ENCODE measurements at places on chromosomes 3 and 15. TPM values are rescaled to one million over a fixed set of nuclear protein-coding genes. Genes with fewer than 3 reads are reported as not detected.

- no peak for DNase-seq
These were observed 4.4 kb upstream of the CA12 start for GRCh38 chr15:63385911-63386531.

DNA sequence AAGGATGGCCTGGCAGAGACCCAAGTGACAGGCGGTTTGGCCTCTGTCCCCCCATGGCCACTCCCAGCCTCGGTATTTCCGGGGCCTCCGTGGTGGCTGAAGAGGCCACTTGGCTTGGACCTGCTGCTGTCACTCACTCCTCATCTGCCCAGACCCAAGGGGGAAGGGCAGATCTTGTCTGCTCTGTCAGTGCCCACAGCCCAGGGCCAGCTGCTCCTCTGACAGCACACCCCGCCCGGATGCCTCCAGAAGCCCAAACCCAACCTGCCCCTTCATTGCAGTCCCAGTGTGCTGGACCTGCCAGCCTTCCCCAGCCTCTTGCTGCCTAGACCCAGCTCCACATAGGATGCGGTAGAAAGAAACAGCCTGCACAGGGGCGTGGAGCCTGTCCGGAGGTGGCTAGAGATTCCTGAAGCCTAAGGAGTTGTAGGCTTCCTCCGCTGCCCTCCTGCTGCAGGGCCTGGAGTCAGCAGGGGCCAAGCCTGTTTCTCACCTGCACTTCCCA, 52.0 kb downstream of the MAGEF1 start:
- peak; percentile 66 for DNase-seq

GRCh38 chr15:79883579-79884203, 13.1 kb downstream of the MTHFS start:
- DNase-seq: no peak

- DNase-seq: no peak
These were observed 14.3 kb upstream of the ZBTB47 start for GRCh38 chr3:42639192-42639591.

- peak; percentile 81 for DNase-seq
These were observed 63.1 kb downstream of the TBL1XR1 start for GRCh38 chr3:177133860-177134815.

DNA sequence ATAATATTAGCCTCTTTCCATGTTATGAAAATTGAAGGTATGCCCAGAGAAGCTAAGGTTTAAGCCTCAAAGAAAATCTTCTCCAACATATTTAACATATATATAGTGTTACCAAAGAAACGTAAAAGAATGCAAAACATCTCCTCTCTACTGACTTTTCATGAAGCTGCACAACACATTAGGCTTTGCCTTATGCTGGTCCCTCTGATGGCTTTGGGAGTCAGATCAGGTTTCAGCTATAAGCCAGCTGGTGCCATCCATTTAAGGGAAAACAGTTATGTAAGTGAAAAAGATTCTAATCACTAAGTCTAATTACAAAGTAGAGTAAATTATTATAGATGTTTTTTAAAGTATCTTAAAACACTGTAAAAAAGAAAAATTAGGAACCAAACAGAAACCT, 410.5 kb downstream of the LSAMP start:
- DNase-seq: no peak

- no peak for DNase-seq
These were observed 289.1 kb downstream of the GAP43 start for GRCh38 chr3:115912372-115912771.

DNA sequence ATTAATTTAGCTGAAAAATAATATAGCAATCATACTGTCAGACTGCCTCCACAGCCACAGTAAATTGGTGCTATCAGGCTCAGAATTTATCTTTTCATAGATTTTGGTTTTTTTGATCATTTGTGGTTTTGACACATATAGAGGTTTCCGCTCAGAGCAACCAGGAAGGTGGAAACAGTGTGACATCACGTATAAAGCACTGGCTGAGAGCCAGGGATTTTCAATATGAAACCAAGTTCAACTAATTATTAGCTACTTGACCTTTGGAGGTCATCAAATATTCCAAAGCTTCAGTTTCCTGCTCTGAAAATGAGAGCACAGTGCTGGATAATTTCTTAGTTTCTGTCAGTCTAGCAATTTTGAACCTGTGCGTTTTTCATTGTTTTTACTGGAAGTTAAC, 433.8 kb upstream of the SUCLG2 start:
- DNase-seq: no peak

DNA sequence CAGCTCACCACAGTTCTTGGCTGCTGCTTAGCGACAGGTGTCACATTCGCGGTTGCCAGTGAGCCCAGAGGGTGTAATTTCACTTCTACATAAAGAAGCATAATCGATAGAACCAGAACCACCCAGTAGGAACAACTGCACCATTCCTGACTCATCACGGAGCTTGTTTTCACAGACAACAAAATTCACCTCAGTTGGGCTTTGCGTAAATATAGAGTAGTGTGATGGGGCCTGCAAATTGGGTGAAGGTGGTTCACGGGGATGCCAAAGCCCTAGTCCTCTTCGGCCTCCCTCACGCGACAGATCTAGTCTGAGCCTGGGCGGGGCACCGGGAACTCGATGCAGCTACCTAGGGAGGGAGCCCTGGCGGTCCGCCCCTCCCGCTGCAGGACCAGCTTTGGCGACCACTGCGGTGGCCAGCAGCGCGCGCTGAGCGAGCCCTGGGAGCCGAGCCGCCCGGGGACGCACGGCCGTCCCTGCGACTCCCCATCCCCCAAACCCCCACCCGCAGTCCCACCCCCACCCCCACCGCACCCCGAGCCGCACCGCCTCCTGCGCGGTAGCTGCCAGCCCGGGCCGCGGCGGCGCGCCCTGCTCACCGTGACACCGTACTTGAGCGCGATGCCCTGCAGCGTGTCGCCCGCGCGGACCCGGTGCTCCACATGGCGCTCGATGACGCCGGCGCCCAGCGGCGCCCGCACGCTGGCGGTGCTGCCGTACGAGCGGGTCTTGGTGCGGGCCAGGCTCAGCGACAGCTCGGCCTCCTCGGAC, 519 bp downstream of the LYSMD2 start:
- no peak for DNase-seq

The SERPINI1 gene
- polyA plus RNA-seq: 8.5 TPM

The MB21D2 gene
- 22.6 TPM for polyA plus RNA-seq

GRCh38 chr3:133568294-133569014, 5.0 kb upstream of the CDV3 start:
- DNase-seq: no peak
